ENCODE measurements at places on chromosomes 7 and 10.

- no peak for DNase-seq
Observed at GRCh38 chr7:134605978-134606923, 40.4 kb upstream of the BPGM start.

GRCh38 chr10:53003094-53003493 is 230.5 kb upstream of the MBL2 start:
- no peak for DNase-seq

DNA sequence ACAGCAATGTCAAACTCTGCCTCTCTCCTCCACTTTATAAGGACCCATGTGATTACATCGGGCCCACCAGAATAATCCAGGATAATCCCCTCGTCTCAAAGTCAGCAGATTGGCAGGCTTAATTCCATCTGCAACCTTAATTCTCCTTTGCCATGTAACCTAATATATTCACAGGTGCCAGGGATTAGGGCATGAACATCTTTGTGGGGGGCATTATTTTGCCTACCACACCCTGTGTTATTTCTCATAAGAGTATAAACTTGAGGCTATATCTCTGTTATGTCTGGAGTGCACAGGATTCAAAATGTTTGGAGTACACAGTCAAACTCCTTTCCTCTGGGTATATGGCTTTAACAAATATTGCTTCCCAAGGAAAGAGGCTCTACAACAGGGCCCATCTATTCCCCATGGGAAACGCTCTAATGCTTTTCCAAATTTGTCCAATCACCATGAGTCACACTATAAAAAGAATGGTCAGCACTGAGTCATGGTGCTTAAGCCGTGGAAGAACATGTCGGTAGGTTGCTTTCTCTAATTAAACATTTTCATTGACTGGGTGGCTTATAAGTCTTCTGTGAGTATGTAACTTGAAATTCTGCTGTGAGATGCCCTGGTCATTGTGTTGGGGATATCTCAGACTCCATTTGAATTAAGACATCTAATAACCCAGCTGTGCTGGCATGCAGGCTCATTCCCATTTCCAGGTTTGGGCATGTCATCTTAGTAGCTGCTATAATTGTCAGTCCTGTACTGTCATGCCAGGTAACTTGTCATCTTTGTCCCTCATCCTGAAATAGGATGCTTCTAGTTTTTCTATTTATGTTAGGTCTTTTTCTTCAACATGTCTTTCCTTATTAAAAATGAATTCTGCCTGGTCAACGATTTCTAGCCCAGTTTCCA is 11.5 kb upstream of the AKR1B10 start:
- DNase-seq: no peak

DNA sequence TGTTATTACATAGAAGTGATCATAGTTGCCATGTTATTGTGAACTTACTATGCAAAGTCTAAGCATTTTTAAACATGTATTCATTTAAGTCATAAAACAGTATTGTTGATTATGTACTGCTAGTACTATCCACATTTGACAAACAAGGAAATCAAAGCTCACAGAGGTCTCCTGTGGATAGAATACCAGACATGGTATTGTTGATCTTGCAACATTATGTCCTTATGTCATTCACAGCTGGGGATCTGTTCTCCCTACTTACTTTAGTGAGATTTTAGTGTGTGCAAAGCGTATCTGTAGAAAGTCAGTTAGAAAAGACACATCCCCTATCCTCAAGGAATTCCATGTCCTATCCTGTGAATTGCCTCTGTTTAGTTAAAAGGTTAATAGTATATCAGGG is 106.1 kb downstream of the SND1 start:
- no peak for DNase-seq

GRCh38 chr10:97714401-97715258 is 1.1 kb downstream of the MARVELD1 start:
- DNase-seq: no peak

DNA sequence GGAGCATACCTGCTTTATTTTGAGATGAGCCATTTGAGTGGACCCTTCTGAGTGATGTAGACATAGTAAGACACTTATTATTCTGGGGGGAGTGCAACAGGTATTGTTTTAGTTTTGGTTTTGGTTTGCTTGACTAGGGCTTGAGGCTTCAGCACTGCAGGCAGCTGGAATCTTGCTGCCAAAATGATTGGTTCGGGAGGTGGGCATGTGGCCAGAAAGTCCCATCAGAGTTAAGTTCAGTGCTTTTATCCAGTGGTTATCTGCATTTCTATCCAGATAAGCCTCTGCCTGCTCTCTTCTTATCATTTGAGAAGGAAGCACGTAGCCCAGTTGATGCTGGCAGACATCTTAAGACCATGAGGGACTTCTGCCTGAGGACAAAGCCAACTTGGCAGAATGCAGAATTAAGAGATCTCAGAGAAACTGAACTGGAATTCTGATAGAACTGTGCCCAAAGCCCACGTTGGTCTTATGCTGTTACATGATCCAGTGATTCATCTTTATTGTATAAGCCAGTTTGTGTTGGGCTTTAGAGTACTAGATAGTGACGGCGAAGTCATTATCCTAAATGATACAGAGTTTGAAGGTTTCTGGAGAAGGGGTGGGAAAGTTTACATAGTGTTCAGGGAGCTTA is 9.6 kb upstream of the JAZF1 start:
- DNase-seq: no peak
